ENCODE measurements at places on chromosomes 1 and 21.

DNA sequence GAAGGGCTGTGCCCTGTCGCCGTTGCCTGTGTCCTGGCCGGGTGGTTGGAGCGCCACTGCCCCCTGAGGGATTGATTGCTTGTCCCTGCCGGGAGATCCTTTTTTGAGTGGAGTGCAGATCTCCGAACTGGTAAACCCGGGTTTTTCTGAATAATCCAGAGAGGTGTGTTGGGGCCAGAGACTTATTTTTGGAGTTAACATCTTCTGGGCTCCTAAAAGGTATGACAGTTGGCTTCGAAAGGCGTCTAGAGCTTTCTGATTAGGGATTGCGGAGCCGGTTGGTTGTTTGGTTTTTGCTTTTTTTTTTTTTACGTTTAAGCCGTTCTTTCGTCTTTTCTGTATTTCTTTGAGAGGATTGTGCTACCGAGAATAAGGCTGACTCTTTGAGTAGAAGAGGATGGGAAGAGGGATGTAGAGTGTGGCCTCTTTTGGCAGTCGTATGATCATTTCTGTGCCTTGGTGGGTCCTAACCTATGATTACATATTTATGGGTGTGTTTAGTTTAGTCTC lies 756 bp downstream of the RLF start:
- no peak for DNase-seq

- no peak for DNase-seq
These were observed 20.7 kb upstream of the PADI4 start for GRCh38 chr1:17287130-17287776.

DNA sequence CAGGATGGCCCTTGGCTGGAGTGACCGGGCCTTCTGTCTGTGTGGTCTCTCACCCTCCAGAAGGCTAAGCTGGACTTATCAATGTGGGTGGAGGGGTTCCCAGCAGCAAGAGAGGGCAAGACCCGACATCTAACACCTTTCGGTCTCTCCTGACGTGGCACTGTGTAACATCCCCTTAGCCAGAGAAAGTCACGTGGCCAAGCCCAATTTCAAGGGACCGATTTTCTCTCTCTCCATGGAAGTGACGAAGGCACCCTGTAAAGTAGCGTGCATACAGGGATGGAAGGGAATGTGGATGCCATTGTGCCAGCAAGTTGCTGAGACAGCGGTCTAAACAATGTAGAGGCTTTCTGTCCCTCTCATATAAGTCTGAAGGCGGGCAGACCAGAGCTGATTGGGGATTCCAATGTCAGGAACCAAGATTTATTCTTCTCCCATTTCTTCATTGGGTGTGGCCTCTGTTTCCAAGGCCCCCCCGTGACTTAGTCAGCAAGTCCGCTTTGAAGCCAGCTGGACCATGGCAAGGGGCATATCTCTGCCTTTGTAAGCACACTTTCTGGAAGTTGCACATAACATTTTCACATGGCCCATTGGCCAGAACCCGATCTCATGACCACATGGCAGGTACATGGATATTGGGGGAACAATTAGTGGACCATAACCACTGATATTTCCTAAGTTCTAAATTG lies 12.5 kb downstream of the MX1 start:
- DNase-seq, result no peak

- no peak for DNase-seq
These were observed 8.0 kb upstream of the EIF2B3 start for GRCh38 chr1:44994309-44994898.

DNA sequence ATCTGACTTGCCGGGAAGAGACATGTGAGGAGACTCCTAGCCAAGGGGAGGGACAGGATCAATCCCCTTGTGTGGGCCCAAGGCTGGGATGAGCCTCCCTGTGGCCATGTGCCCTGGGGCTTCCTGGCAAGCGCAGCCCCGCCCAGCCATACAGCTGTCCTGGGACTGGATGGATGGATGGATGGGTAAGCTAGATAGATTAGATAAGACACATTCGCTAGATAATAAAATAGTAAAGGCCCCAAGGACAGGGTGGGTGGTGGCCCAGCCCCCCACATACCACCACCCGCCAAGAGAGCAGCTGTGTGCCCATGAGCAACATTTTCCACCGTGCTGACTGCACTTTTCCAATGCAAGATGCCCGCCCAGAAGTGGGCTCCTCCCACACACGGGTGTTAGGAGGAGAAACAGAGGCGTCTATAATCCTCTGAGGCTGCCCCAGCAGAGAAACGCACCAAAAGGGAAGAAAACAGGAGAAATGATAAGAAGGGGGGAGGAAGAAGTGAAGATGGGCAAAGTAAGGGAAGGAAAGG lies 25.1 kb downstream of the ZBTB17 start:
- no peak for DNase-seq

GRCh38 chr1:183030053-183030452 lies 6.8 kb downstream of the LAMC1 start:
- no peak for DNase-seq

DNA sequence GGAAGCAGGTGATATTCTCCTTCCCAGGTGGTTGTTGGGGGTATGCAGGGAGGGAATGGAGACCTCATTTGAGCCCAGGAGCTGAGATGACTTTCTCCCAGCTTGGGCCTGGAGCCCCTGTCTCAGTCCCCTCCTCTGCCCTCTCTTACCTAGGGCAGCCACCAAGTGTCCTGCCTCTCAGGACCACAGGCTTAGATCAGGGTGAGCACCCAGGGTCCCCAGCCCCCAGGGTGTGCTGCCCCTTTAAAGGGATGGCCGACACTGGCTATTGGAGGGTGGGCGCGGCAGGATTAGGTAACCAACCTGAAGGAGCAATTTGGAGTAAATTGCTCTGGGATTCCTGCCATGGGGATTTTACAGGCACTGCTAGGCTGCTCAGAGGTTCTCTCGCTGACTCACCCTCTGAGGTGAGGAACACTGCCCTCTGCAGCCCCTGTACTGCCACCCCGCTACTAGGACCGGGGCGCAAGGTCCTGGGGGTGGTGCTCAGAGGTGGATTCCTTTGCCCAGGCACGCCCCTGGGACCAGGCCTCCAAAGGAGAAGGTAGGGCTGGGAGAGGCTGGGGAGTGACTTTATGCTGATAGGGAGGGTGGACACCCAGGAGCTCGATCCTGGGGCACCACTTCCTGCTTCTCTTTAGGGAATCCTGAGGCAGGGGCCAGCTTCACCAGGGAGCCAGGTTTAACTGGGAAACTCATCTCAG lies 1.5 kb downstream of the RPS6KA1 start:
- no peak for DNase-seq

DNA sequence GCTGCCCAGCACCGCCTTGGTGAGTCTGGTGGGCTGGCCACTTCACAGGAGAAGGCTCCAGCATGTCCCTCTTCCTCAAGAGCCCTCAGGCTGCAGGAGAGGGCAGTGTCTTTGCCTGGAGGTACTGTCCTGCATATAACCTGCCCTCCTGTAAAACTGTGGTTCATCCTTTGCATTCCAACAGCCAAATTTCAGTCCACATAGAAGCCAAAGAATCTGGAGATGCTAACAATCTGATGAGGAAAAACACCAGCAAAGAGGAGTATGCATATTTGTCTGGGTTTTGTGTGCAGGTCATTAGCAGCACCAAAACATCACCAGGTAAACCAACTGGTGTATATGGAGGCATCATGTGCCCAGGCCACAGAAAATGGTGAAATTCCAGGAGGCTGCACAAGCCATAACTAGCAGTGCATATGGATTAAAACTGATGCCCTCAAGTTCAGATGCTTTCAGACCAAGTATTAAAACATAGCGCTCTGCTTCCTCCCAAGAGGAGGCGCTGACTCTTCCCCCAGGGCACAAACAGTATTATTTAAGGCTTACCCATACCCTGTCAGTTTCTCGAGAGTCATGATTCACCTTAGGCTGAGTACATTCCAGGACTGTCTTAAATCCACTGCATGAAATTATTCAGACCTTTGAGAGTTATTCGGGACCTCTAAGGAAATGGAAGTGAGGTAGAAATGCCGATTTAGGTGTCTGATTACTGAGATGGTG lies 150.5 kb upstream of the COA6 start:
- no peak for DNase-seq

DNA sequence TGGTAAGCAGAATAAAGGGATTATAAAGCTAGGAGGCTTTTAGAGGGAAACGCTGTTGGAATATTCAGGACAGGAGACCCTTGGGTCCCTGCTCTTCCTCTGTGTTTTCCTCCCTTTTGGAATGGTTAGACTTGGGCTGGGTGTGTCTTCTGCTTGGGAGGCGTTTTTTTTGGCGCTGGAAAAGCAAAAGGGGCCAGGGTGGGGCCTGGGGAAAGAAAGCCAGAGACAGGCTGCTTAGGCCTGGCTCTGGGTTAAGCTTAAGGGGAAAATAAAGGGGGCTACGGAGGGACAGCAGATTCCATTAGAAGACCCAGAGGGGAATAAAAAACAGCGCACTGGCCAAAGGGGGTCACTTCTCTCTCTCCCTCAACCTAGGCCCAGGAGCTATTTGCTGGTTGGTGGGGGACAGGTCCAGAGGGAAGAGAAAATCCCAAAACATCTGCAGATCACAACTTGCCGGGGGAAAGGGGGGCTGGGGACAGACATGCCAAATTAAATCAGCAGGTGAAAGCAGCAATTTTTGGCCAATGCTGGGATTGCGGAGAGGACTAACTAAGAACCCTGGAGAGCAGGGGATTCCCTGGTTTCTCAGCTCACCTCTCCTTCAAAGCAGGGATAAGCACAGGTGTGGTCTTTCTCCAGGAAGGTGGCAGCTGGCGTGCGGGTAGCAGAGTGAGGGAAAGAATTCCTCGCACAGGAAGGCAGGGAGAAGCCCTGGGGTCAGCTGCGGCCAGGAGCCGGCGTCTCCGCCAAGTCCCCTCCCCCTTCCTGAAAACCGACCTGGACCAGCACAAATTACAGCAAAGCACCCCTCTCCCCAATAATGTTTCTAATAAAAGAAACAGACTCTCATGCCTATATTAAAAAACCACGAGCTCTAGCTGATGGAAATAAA lies 82.2 kb upstream of the AK4 start:
- no peak for DNase-seq

GRCh38 chr21:33028287-33028670 lies 2.5 kb downstream of the OLIG2 start:
- DNase-seq, result no peak

- no peak for DNase-seq
These were observed 31.8 kb downstream of the ADGRL2 start for GRCh38 chr1:81832573-81832972.

DNA sequence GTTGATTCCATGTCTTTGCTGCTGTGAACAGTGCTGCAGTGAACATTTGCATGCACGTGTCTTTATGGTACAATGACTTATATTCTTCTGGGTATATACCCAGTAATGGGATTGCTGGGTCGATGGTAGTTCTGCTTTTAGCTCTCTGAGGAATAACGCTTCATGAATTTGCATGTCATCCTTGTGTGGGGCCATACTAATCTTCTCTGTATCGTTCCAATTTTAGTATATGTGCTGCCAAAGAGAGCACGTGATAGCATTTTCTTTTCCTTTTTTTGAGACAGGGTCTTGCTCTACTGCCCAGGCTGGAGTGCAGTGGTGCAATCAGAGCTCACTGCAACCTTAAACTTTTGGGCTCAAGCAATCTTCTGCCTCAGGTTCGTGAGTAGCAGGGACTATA lies 24.9 kb upstream of the MAP1LC3C start:
- no peak for DNase-seq

- no peak for DNase-seq
These were observed 244.3 kb upstream of the C1orf105 start for GRCh38 chr1:172176206-172176605.

GRCh38 chr1:53593758-53594380 lies 134.7 kb downstream of the DMRTB1 start:
- DNase-seq, result no peak

- DNase-seq, result no peak
These were observed 50.0 kb upstream of the NPL start for GRCh38 chr1:182739545-182739944.

DNA sequence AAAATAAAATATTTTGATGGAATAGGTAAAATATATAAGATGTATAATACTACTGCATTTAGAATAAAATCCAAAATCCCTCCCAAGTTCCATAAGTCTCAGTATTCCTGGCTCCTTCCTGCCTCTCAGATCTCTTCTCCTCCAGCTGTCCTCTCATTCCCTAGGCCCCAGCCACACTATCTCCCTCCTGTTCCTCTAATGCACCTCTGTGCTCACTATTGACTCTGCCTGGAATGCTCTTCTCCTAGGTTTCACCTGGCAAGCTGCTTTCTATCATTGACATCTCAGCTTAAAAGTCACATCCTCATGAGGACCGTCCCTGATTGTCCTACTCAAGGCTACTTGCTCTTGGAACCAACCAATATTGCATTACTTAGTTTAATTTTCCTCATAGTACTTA lies 7.2 kb downstream of the NME7 start:
- no peak for DNase-seq

DNA sequence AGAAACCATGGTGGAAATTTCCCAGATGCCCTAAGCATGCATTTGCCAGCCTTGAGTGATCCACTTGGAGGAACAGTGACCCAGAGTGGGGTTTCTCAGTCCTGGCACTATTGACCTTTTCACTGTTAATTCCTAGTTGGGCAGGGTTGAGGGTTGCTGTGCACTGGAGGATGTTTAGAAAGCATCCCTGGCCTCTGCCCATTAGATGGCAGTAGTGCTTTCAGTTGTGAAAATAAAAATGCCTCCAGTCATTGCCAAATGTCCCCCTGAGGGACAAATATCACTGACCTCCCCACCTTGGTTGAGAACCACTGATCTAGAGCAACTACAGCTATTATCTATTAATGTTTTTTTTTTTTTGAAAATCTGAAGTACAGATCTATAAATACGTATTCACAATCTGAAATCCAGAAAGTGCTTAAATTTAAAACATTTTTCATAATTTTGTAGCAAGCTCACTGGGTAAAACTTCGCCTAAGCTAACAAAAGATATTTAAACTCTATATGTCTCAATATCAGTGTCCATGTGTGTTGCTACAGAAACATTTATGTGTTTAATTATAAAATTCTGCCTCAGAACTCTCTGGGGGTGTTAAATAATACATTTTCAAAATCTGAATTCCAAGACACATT lies 27.3 kb downstream of the F3 start:
- no peak for DNase-seq

- DNase-seq, result no peak
These were observed 27.3 kb downstream of the FOXO6 start for GRCh38 chr1:41388510-41388909.

All from activated naive CD4-positive, alpha-beta T cell (primary cell).